ENCODE measurements at places on chromosomes 2 and 18. TPM values are rescaled to one million over a fixed set of nuclear protein-coding genes. Genes with fewer than 3 reads are reported as not detected.

GRCh38 chr2:206084439-206084869 is 1.5 kb downstream of the INO80D start:
- peak; percentile 85 for DNase-seq
- H3K27ac ChIP-seq, result peak overlapping the region; percentile 82
- no peaks in the 10 kb centered on the region for H3K27me3 ChIP-seq
- H3K4me1 ChIP-seq, result no peaks in the 10 kb centered on the region
- peak overlapping the region; percentile 75 for H3K4me3 ChIP-seq

DNA sequence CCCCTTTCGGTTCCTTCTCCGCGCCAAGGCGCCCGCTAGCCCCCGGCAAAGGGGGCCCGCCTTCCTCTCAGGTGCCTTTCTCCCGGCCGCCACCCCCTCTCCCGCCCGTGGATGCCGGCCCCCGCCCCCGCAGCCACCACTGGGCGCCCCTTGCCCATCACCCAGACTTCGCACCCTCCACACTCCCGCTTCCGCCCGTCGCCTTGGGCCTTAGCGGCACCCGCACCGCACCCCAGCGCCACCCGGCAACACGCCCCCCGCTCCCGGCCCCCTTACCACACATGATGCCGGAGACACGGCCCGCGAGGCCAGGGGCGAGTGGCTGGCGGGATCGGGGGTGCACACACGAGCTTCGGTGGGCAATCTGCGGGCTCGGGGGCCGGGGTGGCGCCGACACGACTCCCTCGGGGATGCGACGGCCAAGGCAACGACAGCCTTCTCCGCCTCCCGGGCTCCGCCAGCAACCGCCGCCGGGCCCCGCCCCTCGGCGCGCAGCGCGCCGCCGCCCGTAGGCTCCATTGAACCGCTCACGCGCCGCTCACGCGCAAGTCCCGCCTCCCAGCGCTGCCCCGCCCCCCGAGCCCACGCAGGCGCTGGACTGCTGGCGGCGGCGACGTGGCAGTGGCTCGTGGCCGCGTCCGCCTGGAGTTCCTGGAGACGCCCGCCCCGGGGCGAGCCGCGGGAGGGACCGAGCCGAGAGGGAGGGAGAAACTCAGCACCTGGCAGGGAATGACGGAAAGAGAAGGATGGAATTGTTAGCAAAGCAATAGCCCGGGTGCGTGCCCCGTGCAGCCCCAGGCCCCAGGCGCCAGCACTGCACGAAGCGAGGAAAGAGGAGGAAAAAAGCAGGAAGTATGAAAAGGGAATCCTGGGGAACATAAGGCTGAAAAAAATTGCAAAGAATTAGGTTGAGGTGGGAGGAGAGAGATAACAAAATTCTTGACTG is at the start of gene GFPT1:
Gene GFPT1 (minus strand): TSS at position 439 of the 946 bp plus-strand sequence. CDS start 156 bp downstream, at position 283.
- no peaks in the 10 kb centered on the region for H3K27me3 ChIP-seq
- peak within 1 kb of the TSS; percentile 92 for H3K4me3 ChIP-seq
- H3K36me3 ChIP-seq, result peaks cover 9% of the 10 kb centered on the region

DNA sequence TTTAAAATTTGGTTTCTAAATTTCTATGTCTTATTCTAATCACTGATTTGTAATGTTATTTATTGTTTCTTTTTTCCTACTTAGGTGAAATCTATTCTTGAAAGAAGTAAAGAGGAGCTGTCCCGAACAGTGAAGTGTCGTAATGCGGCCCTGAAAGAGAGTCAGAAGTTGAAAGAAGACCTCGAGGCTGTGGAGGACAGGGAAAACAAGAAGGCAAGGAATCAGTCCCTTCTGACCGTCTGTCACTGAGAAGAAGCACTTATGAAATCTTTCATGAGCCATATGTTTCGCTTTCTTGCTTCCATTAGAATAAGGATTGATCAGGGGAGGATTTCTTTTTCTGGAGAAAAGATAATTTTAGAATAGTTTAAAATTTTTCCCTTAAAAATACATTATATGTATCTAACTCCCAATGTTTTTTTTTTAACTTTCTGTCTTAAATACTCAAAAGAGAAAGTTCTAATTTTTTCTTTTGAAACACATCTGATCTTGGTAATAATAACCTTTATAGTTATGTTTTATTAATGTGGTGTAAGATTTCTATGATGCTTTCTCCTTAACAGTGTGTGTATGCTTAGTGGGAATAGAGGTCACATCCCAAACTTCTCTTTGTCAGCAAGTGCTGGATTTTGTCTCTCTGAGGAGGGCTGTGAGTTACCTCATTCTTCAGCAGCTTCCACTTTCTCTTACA is 79.0 kb downstream of the CCDC150 start:
- 0 out of 2 replicates have a peak, but pooled peaks cover 3% of the 10 kb centered on the region for H3K4me1 ChIP-seq
- H3K36me3 ChIP-seq, result peaks cover 14% of the 10 kb centered on the region
- H3K27me3 ChIP-seq, result no peaks in the 10 kb centered on the region
- H3K27ac ChIP-seq, result peak overlapping the region; percentile 60
- no peak overlapping the region for H3K4me3 ChIP-seq

GRCh38 chr2:205769495-205769850 is 87.2 kb downstream of the NRP2 start:
- no peak overlapping the region for H3K4me3 ChIP-seq
- no peak overlapping the region for H3K27ac ChIP-seq
- DNase-seq, result no peak
- no peaks in the 10 kb centered on the region for H3K36me3 ChIP-seq

GRCh38 chr2:46708492-46708891 is 207.1 kb downstream of the MCFD2 start:
- no peak overlapping the region for H3K4me3 ChIP-seq
- DNase-seq, result no peak
- peaks cover 11% of the 10 kb centered on the region for H3K4me1 ChIP-seq
- H3K36me3 ChIP-seq, result 0 out of 2 replicates have a peak, but pooled peaks cover 2% of the 10 kb centered on the region
- H3K27ac ChIP-seq, result no peak overlapping the region
- no peaks in the 10 kb centered on the region for H3K27me3 ChIP-seq

DNA sequence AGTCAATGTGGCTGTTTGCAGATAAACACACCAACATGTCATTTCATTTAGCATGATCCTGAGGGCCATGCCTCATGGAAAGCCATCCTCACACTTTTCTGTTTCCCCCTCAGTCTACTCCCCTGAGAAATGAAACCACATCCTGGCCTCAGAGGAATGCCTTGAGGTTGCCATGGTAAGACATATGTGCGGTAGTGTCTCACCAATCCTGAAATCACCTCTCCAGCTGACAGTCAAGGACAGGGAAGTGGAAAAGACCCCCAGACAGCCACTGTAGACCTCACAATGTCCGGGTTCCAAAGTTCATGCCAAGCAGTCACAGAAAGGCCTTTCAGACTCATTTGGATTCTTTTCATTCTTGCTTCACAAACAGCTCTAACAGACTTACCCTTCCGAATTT is 175.2 kb upstream of the PKDCC start:
- no peaks in the 10 kb centered on the region for H3K36me3 ChIP-seq
- DNase-seq, result peak; percentile 77
- H3K27me3 ChIP-seq, result no peaks in the 10 kb centered on the region
- H3K4me1 ChIP-seq, result peaks cover 59% of the 10 kb centered on the region
- peak overlapping the region; percentile 98 for H3K27ac ChIP-seq
- H3K4me3 ChIP-seq, result no peak overlapping the region

DNA sequence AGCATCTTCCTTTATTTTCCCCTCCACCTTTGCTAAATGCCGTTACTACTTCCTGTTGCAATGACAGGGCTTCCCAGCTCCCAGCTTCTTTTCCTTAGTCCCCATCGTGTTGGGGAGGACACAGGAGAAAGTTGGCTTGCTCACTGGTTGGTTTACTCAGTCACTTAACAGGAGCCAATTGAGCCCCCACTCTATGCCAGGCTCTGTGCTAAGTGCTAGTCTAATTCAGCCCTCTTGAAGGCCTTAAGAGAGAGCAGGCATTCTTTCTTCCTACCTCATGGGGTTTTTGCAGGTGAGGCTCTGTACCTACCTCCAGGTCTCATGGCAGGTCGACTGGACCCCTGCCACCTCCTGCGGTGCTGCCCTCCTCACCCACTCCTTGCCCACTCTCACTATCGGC is 20.1 kb downstream of the TANC1 start:
- H3K27ac ChIP-seq, result no peak overlapping the region
- H3K4me1 ChIP-seq, result no peaks in the 10 kb centered on the region
- DNase-seq, result no peak
- no peak overlapping the region for H3K4me3 ChIP-seq
- H3K36me3 ChIP-seq, result no peaks in the 10 kb centered on the region

- no peak for DNase-seq
- H3K27ac ChIP-seq, result no peak overlapping the region
- H3K4me3 ChIP-seq, result no peak overlapping the region
- no peaks in the 10 kb centered on the region for H3K27me3 ChIP-seq
- no peaks in the 10 kb centered on the region for H3K36me3 ChIP-seq
Measured at GRCh38 chr18:62870643-62871042, 155.3 kb downstream of the PHLPP1 start.

DNA sequence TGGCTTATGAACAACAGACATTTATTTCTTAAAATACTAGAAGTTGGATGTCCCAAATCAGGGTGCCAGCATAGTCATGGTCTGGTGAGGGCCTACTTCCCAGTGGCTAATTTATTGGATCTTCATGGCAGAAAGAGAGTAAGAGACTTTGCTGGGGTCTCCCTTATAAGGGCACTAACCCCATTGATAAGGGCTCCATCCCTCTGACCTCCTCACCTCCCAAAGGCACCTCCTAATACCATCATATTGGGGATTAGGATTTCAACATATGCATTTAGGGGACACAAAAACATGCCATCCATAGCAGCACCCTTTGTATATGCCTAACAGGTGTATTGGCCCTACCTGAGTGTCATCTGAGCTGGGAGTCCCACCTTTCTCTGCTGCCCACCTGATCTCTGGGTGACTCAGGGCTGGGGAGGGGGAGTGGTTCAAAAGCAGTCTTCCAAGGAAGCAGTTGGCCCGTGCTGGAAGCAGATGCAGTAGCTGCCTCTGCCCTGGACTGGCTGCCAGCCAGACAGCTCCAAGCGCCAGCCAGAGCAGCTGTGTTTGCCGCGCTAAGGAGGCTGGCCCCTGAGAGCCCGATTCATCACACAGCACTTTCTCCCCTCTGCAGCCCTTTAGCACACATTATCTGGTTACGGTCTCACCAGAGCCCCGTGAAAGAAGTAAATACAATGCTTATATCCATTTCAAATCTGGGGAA is 84.6 kb downstream of the SMAD7 start:
- H3K27me3 ChIP-seq, result no peaks in the 10 kb centered on the region
- H3K4me1 ChIP-seq, result peaks cover 8% of the 10 kb centered on the region
- H3K4me3 ChIP-seq, result peak overlapping the region; percentile 42
- H3K27ac ChIP-seq, result peak overlapping the region; percentile 43

- no peak overlapping the region for H3K27ac ChIP-seq
- no peak for DNase-seq
- H3K4me3 ChIP-seq, result no peak overlapping the region
- H3K4me1 ChIP-seq, result peaks cover 10% of the 10 kb centered on the region
Measured at GRCh38 chr2:46118656-46119371, 178.4 kb upstream of the EPAS1 start.

GRCh38 chr2:75538521-75539490 is 21.9 kb downstream of the EVA1A start:
- DNase-seq, result no peak
- no peaks in the 10 kb centered on the region for H3K36me3 ChIP-seq
- no peak overlapping the region for H3K27ac ChIP-seq
- no peak overlapping the region for H3K4me3 ChIP-seq

DNA sequence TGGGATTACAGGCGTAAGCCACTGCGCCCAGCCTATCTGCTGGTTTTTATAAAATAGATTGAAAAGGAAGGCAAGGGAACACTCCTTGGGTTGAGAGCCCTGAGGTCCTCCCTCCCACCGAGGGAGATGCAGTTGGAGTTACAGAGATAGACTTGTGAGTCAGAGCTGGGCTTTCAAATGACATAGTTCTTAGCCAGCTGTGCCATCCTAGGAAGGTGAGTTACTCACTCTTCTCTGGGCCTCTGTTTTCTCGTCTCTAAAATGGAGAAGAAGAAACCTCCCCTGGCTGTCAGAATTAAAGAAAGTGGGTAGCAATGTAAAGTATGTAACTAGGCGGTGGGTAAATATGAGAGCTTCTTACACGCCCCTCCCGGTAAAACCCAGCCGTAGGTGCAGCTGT is 2.4 kb downstream of the LRRFIP1 start:
- H3K27me3 ChIP-seq, result no peaks in the 10 kb centered on the region
- H3K4me3 ChIP-seq, result no peak overlapping the region
- H3K27ac ChIP-seq, result peak overlapping the region; percentile 11
- H3K4me1 ChIP-seq, result peaks cover 56% of the 10 kb centered on the region
- H3K36me3 ChIP-seq, result peaks cover 38% of the 10 kb centered on the region
- peak; percentile 58 for DNase-seq

DNA sequence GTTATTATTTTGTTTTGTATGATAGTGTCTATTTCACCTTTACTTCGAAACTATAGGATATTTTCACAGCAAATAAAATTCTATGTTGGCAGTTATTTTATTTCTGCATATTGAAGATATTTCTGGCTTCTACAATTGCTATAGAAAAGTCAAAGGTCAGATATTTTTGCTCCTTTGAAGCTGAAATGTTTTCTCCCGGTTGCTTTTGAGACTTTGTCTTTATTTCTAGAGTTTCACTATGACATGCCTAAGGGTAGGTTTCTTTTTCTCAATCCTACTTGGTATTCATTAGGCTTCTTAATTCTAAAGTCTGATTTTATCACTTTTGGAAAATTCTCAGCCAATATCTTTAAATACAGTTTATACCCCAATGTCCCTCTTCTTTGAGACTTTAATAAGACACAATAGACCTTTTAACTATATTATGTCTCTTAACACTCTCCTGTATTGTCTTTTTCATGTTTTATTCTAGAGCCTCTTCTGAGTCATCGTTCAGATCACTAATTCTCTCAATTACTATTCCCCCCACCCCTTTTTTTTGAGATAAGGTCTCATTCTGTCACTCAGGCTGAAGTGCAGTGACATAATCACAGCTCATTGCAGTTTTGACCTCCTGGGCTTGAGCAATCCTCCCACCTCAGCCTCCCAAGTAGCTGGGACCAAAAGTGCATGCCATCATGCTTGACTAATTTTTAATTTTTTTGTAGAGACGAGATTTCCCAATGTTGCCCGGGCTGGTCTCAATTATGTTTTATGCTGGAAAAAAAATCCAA is 50.5 kb downstream of the USP37 start:
- no peaks in the 10 kb centered on the region for H3K4me1 ChIP-seq
- H3K27me3 ChIP-seq, result no peaks in the 10 kb centered on the region
- DNase-seq, result no peak

- peak overlapping the region; percentile 12 for H3K4me3 ChIP-seq
- peaks cover 18% of the 10 kb centered on the region for H3K4me1 ChIP-seq
- no peaks in the 10 kb centered on the region for H3K27me3 ChIP-seq
- H3K36me3 ChIP-seq, result no peaks in the 10 kb centered on the region
- H3K27ac ChIP-seq, result peak overlapping the region; percentile 35
Measured at GRCh38 chr2:224938651-224939182, 103.6 kb downstream of the DOCK10 start.

The KLHL30 gene
- 4.1 TPM for total RNA-seq

The SLC14A1 gene
- not detected for total RNA-seq

The ZNF514 gene
- 9.4 TPM for total RNA-seq

The REG3A gene
- total RNA-seq, result not detected

The CHRNA1 gene
- total RNA-seq, result 371 TPM

The CACNB4 gene
- 1.8 TPM for total RNA-seq

The GREB1 gene
- total RNA-seq, result 0.38 TPM

The BARD1 gene
- total RNA-seq, result 38.8 TPM

The UGT1A7 gene
- total RNA-seq, result not detected

The CD207 gene
- 0.08 TPM for total RNA-seq

The EML6 gene
- 1.0 TPM for total RNA-seq

The RMC1 gene
- total RNA-seq, result 18.6 TPM

The ALKAL2 gene
- 0.43 TPM for total RNA-seq

The REG1B gene
- total RNA-seq, result not detected

The C2orf78 gene
- total RNA-seq, result not detected

All from SJCRH30 (cell line).